ENCODE measurements at places on chromosomes 7 and 10.

GRCh38 chr7:142642316-142642715 lies 107.0 kb upstream of the PRSS1 start:
- no peak for DNase-seq

GRCh38 chr10:104581884-104582601 lies 59.0 kb upstream of the SORCS3 start:
- DNase-seq = no peak

DNA sequence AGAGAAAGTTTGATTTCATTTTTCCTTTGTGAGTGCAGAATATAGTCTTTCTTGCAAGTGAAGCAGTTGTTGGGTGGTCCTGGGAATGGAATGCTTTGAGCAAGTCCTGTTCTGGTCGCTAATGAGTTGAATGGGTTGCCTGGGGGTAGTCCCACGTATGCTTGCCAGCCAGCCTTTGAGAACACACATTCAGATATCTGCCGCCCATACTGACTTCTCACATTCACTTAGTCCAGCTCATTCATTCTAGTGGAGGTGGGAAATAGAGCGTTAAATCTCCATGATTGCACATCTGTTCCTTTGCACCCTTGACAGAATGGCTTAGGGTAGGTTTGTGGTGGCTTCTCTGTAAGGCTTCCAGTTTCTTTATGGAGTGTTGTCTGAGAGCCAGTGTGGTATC lies 256.6 kb downstream of the SORCS3 start:
- no peak for DNase-seq

- no peak for DNase-seq
Observed at GRCh38 chr10:104479906-104480593, 126.4 kb downstream of the CFAP58 start.

DNA sequence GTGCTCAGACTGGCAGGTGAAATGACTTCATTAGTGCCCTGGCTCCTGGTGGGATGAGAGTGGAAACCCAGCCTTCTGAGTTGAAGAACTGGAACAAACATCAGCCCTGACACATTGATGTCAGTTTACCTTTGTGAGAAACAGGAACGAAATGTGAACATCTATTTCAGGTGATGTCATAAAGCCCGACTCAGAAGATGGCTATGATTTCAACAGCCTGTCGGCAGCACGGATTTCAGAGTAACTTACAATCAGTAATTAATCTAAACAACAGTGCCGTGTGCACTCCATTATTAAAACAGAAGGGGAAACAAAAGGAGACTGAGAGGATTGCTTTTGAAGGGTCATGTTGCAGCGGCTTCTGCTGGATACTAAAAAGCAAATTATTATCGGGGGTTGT lies 243.2 kb downstream of the FRMD4A start:
- no peak for DNase-seq

GRCh38 chr10:112950714-112951358 lies 789 bp downstream of the TCF7L2 start:
- peak; percentile 18 for DNase-seq

- DNase-seq = no peak
Observed at GRCh38 chr7:155984609-155985405, 172.5 kb upstream of the SHH start.

DNA sequence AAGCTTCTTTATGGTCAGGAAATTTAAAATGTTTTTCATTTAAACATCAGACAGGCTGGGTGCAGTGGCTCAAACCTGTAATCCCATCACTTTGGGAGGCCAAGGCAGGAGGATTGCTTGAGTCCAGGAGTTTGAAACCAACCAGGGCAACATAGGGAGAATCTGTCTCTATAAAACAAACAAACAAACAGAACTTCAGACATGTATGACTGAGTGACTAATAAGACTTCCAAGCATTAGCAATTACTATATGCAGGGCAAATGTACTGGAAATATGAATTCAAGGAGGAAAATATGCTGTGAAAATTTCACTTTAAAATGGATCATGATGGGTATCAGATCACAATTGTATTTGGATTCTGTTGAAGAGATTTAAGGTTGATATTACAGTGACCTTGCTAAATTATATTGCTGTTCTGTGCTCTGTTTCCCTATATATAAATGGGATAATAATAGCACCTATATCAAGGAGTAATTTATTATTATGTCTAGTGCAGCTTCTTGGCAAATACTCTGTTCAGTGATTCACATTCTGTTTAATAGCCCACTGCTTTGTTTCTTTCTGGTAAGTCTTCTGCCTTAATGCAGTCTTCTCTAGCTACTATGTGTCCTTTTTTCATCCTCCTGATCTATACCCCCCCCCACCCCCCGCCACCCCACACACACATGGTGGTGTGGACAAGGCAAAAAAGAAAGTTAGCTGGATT lies 36.2 kb downstream of the BMPR1A start:
- no peak for DNase-seq

DNA sequence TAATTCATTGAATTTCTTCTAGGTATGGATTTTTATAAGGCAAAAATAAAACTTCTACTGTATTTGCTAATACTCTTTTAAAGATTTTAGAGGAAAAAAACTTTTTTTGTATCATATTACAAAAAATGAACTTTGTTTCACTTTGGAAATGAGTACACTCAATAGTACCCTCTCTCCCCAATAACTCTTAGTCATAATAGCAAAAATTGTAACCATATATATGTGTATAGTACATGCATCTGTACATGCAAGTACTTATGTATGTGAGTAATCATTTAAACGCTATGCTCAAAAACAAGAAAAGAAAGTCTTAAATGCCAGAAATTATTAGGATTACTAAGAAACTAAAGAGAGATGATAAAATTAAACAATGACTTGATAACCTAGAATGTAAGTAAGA lies 95.9 kb upstream of the HGF start:
- no peak for DNase-seq

DNA sequence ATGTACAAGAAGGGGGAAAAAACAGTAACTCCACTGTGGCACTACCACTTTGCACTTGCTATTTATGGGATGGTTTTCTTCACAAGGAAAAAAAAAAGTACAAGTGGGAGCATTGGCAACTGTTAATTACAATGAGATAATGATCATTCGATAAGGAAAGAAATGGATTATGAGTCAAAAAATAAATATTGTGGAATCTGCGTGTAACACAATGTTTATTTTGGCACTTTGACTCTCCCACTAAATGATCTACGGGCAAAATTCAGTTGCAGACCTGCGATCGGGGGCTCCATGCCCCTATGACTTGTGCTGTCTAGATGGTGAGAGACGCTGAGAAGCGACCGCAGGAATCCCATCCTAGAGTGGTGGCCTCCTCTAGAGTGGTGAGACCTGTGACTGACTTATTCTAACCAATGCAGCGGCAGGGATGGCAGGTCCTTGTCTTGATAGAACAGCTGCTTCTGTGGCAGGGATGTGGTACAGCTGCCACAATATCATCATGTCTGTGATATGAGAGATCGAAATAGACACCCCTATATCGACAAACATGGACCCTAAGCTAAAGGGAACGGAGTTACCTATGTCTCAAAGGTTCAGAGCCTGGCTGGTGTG lies 345.0 kb upstream of the KLF6 start:
- no peak for DNase-seq

DNA sequence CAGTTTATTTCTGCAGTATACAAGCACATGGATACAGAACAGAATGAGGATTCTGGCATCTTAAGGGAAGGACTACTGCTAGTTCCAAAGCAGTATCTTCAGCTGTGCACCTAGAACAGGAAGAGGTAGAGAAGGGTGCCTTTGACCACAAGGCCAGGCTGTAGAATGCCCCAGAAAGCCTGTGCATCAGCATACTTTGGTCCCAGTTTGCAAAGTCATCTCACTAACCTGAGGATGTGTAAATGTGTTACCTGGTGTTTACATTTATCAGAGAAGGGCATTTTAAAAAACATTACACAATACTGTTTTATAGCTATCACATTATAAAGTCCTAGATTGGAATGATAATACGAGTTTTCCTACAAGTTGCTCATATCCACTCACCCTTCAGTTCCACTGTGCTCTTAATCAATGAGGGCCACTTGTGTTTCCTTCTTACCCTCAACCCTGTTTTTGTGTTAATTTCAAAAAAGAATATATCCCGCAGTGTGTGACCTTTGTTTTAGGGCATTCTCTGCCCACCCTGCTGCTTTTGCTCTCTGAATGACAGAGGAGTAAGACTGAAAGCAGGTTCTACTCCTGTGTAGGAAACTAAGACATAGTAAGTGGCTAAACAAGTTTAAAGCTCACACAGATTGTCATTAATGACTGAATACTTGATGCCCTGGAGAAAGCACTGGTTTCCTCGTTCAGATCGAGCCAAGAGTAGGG lies 3.4 kb downstream of the SLC35G1 start:
- no peak for DNase-seq

- no peak for DNase-seq
Observed at GRCh38 chr10:7445474-7446185, 34.8 kb upstream of the SFMBT2 start.

DNA sequence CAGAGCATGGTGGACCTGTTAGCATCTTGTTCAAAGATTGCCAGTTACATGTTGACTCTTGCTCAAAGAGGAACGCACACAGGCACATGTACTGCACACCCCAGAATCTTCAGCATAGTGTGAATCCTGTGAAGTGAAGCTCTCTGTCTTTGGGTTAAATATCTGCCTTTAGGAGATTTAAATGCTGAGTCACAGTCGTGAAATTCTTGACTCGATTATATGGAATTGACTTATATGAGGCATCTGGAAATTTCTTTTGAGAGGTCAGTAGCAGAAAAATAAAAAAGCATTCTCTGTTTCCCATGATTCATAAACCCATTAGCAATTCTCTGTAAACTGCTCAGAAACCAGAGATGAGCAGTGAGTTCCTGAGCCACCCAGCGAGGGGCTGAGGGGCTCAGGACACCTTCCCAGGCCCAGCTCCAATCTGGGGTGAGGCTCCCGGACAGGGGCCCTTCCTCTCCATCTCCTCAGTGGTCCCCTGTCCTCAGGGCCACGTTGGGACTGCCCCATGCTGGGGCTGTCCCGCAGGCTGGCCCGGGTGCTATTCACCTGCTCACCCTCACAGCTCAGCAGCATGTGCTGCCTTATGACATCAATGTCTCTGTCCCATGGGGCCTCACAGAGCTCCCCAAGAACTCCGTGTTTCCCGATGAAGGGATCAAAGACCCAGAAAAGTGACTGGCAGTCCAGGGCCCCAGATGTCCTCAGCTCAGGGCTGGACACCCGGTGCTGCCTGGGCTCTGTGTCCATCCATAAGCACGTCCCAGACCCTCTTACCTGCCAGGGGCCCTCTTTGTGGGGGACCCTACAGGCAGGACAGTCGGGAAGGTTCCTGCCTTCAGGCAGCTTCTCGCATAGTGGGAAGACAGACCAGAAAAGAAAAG lies 50.0 kb upstream of the INSIG1 start:
- DNase-seq = no peak

- no peak for DNase-seq
Observed at GRCh38 chr7:137454246-137454724, 110.8 kb upstream of the PTN start.

GRCh38 chr10:47255866-47256265 lies 44.1 kb upstream of the GDF10 start:
- DNase-seq = no peak

- no peak for DNase-seq
Observed at GRCh38 chr7:18027628-18028027, at the start of gene PRPS1L1. PRPS1L1 (minus strand) TSS chr7:18027846.

DNA sequence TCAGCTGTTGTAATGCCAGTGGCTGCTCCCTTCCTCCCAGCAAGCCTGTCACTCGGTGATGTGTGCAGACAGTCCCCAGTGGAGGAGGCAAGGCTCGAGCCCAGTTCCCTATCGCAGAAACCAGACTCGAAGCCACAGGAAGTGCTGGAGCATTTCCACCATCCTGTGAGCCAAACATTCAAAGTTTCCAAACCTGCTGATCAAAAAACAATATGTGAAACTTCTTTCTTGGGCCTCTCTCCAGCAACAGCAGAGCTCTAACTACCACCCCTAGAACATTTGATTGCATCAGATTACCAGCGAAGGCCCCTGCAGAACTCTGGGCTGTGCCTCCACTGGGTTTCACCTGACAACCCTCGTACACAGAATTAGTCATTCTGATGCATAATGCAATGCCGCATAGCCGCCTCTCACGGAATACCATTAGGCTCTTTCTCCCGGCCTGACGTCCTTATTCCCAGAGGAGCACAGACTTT lies 94.0 kb downstream of the ELMO1 start:
- no peak for DNase-seq

- no peak for DNase-seq
Observed at GRCh38 chr10:30313579-30314350, 35.3 kb downstream of the MTPAP start.

DNA sequence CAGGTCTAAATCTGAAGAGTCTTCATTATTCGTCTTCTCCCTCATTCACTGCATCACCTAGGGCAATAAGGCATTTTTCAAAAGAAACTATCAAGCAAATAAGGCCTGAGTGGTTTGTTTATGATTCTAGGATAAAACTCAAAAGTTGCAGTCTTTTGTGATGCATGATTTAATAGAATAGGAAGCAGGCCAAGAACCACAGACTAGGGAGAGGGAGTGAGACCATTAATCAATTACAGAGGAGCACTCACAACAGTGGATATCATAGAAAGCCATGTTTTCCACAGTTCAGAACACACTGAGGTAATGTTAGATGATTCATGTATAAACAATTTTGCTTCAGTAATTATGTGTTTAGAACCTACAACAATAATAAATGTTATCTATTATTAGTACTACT lies 87.8 kb upstream of the LRRTM3 start:
- DNase-seq = no peak

- DNase-seq = no peak
Observed at GRCh38 chr7:101081432-101081831, 3.8 kb upstream of the TRIM56 start.

DNA sequence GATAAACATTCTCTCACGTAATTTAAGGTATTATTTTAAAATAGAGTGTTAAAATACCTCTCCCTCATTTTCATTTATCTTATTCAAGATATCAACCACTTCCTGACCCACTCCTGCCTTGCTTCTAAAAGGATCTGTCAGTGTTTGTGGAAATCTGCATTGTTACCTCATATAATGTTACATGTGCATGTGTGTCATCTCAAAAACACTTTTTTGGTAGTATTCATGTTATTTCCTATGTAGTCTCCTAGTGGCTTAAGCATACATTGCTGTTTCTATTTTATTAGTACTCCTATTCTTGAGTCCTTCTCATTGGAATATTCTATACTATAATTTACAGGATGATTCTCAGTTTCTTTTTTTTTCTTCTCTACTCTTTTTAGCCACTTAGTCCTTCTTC lies 1360.7 kb upstream of the CELF2 start:
- no peak for DNase-seq

DNA sequence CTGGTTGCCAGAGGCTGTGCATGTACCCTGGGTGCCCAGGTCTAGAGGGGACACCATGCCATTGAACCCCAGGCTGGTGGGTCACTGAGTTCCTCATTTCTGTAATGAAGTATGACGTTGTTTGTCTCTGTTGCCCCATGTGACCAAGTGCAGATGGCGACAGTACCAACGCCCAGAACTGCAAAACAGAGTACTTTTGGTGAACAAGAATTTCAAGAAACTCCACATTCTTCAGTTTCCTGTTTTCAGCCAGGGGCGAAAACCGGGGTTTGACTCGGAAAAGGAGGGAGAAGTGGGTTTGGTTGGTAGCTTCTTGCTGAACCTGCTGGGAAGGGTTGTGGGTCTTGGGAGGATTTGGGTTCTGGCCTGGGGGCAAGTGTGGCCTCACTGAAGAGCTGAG lies 18.2 kb downstream of the CYP17A1 start:
- peak; percentile 14 for DNase-seq
